Omental fat pad (tissue), 4 donors: ENCODE measurements at places on chromosomes 16 and 17. TPM values are rescaled to one million over a fixed set of nuclear protein-coding genes. Genes with fewer than 3 reads are reported as not detected.

DNA sequence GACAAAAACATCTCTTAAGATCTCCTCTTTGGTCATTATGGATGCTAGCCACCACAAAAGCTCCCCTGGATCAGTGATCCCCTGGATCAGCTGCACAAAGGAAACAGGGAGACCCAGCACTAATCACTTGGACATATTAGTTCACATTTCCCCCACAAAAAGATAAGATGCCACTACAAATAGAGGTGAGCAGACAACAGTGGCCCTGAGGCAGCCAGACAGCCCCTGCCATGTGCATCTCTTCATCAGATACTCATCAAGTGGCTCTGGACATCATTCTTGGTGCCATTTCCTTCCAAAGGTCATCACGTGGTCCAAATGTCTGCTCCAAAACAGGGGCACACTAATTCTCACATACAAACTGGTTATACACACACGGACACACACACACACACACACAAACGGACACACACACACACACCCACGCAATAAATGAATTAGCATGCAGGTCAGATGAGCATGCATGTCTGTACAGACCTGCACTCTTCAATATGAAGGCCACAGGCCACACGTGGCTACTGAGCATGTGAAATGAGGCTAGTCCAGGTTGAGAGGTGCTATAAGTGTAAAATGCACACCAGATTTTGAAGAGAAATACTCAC is 4.1 kb downstream of the USP36 start:
- no peak for DNase-seq

The MYH13 gene
- total RNA-seq, result not detected

DNA sequence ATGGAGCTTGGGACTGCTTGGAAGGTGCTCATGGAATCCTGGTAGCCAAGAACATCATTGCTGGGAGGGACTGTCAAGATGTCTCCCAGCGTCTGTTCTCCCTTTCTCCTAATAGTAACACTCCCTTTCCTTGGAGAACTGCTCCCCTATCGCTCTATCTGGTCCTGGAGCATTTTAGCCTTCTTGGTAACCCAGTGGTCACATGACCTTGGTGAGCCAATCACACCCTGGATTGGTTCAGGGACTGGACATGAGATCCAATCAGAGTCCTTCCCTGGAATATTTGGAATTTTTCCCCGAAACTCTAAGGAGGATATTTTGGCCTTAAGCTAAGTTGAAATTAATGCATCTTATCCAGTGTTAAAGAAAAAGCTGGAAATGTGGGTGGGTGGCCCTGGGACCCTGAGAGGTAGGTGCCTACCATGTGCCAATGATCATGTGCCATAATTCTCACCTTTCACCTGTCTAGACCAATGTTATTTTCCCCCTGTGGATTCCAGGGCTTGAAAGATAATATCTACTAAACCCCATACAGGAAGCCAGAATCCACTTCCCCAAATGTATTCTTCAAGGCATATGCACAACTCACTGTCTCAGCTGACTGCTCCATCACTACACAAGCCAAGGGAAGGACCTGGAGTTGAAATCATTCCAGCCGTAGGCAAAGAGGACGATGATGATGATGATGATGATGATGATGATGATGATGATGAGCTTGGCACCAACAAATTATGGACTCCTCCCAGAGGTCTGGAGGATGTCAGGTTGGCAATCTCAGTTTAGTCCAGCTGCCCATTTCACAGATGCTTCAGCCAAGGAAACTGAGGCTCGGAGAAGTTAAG is 193.2 kb downstream of the RAB11FIP4 start:
- DNase-seq, result no peak

The CNTNAP1 gene
- 1.8 TPM for total RNA-seq

GRCh38 chr16:67063008-67063407 is 34.1 kb downstream of the CBFB start:
- no peak for DNase-seq

GRCh38 chr17:48690655-48691054 is 31.7 kb downstream of the PRAC1 start:
- no peak for DNase-seq

The RNF151 gene
- not detected for total RNA-seq

DNA sequence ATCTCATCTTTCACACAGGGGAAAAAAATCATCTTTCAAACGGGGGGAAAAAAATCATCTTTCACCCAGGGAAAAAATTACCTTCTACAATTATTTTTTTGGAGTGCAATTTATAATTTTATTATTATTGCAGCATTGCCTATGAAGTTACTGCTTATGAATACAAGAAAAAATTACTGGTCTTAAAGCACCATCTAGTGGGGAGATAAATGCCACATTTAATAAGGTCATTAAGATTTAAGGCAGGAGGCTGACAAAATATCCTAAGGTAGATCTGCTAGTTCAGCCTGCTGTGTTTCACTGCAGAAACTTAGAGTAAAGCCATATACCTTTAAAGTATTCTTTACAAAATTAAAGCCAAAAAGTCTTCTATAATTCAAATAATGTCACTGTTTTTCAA is 13.7 kb downstream of the SHCBP1 start:
- DNase-seq, result no peak

DNA sequence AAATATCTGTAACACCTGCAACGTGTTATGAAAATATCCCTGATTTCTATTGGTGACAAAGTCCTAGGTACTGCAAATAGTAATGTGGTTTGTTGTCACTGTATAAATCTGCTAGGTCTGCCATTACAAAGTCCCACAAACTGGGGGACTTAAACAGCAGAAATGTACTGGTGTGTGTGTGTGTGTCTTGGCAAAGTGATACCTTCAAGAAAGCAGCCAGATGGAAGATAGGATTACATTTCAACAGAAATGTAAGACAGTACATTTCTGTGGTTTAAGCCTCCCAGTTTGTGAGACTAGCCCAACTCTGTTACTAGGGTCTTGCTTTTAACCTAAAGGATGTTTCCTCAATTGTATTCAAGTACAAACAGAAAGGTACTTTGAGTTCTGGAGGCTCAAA is 531.7 kb downstream of the NPIPA7 start:
- no peak for DNase-seq

The COG1 gene
- total RNA-seq, result 22.5 TPM

- no peak for DNase-seq
Observed at GRCh38 chr16:10831894-10832886, 13.6 kb upstream of the TVP23A start.

GRCh38 chr17:32757963-32758362 is 119.0 kb downstream of the MYO1D start:
- no peak for DNase-seq

The VPS9D1 gene
- 9.1 TPM for total RNA-seq

The MT1A gene
- 477 TPM for total RNA-seq

DNA sequence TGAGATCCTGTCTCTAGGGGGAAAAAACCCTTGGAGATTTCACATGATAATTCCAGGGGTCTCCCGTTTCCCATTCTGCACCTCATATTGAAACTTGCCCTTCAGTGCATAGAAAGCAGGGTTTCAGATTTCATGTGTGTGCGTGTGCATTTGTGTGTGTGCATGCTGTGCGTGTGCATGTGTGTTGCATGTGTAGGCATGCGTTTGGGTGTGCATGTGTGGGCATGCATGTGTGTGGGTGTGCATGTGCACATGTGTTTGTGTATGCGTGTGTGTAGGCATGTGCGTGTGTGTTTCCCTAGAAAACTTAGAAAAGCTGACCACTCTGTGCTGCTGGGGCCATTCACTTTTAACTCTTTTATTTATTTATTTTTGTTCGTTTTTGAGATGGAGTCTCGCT is 40.0 kb downstream of the IL21R start:
- no peak for DNase-seq

The KRTAP9-3 gene
- total RNA-seq, result not detected

GRCh38 chr17:47966079-47966519 is 4.8 kb upstream of the CDK5RAP3 start:
- no peak for DNase-seq

- DNase-seq, result no peak
Observed at GRCh38 chr16:27549464-27549745, 308 bp downstream of the GTF3C1 start.

The RAP1GAP2 gene
- 6.0 TPM for total RNA-seq

GRCh38 chr17:80843741-80844156 is 147.9 kb upstream of the CHMP6 start:
- no peak for DNase-seq

The ZNF598 gene
- total RNA-seq, result 49.0 TPM

DNA sequence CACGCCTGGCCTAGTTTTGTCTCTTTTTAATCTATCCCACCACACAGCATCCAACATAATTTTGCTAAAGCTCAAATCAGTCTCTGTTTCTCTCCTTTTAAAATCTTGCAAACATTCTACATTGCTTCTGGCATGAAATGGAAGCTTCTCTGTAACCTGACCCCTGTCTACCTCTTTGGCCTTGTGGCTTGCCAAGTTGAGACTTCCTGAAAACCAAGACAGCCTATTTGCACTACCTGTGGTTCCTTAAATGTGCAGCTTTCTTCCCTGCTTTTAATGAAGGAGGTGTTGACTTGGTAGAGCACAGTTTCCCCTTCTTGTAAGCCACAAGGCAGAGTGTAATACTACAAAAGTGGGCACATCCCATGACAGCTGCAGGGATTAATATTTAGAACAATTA is 6.0 kb upstream of the CCL3 start:
- DNase-seq, result no peak

GRCh38 chr16:73213732-73214455 is 166.0 kb upstream of the ZFHX3 start:
- DNase-seq, result no peak

The HOXB8 gene
- 4.3 TPM for total RNA-seq

DNA sequence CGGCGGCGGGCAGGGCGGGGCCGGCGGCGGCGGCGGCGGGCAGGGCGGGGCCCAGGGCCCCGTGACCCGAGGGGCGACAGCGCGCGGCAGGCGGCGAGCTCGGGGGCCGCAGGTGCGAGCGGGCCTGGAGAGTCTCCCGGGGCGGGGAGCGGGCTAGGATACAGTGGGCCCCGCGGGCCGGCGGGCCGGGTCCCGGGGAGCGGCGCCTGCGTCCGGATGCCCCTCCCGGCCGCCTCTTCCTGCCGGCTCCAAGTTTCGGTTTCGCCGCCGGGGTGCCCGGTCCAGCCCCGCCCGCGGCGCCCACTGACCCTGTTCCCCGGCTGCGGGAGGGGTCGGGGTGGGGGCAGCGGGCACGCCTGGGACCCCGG is at the start of gene RNF213:
TSS of gene RNF213 (plus strand) at position 62 of the 368 bp plus-strand sequence. CDS start 2,830 bp downstream, outside the sequence.
- DNase-seq, result no peak

DNA sequence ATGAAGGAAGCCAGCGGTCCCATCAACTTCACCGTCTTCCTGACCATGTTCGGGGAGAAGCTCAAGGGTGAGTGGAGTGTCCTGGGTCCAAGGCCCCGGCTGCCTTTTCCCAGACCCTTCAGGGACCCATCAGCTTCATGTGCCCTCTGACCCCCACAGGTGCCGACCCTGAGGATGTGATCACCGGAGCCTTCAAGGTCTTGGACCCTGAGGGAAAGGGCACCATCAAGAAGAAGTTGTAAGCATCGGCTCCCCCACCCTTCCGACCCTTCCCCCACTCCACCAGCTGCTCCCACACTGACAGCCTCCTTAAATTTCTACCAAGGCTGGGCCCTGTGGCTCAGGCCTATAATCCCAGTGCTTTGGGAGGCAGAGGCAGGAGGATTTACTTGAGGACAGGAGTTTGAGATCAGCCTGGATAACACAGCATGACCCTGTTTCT is 1.9 kb downstream of the MYL11 start:
- no peak for DNase-seq

GRCh38 chr17:57221366-57222350 is 34.7 kb upstream of the MSI2 start:
- DNase-seq, result no peak

The TBC1D3G gene
- 1.8 TPM for total RNA-seq

DNA sequence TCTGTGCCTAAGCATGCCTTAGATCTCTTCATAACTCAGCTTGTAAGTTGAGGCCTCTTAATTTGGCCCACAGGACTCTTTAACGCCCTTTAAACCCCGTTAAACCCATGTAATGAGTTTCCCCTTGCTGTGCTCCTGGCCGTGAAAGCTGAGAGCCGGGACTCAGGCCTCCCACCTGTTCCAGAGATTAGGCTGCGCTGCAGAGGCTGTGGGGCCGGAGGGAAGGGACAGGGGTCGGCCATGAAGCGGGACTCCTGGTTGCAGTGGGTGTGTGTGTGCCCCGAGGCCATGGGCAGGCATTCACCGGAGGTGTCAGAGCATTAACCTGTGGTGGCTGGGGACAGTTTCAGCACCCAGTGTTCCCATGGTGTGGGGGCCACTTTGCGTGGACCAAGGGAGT is 150.8 kb upstream of the IRX3 start:
- no peak for DNase-seq

GRCh38 chr17:19904924-19905323 is 37.2 kb upstream of the ULK2 start:
- DNase-seq, result no peak

DNA sequence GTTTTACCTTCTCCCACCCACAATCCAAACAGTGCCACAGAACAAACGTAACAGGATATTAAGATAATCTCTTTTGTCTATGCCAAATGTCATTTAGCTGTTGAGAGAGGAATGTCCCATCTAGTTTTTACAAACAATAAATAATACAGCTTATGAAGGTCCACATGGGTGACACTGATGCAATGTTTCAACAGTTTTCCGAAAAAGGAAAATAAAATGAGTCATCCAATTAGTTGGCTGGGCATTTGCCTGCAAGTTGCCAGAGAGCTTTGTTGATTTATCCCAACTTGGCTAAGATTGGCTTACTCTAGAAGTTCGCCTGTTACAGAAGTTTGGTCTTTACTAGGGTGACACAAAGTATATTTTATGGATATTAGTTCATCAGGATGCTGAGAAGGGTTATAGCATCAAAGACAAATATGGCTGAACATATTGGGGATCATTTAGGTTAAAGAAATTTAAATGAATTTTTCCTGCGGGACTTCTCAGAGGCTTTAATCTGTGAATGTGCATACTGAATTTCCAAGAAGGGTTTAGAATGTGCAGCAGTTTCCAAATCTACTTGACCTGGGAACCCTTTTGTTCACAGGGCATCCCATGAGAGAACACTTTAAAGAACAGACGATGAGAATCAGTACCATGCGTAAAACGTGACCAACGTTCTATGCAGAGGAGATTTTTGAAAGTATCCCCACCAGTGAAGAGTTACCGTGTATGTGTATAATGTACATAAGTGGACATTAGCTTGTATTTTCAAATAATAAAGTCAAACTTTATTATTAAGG is 73.1 kb downstream of the CDH13 start:
- DNase-seq, result no peak

The NOG gene
- 0.37 TPM for total RNA-seq

DNA sequence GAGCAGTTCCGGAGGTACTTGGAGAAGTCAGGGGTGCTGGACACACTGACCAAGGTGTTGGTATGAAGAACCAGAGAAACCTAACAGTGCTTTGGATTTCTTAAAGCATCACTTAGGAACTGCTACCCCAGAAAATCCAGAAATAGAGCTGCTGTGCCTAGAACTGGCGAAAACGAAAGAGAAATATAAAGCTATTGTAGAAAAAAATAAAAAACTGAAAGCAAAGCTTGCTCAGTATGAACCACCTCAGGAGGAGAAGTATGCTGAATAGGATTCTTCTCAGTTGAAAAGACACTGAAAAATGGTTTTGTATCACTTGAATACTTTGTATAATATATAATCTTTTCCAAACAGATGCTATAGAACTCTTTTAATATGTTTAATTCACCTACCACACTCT is 106.3 kb upstream of the PMFBP1 start:
- DNase-seq, result no peak

- DNase-seq, result no peak
Observed at GRCh38 chr16:77679901-77680300, 42.4 kb upstream of the NUDT7 start.

The LDHD gene
- total RNA-seq, result 52.5 TPM
